Motor neuron (in vitro differentiated cells): ENCODE measurements at places on chromosomes 16 and 17. TPM values are rescaled to one million over a fixed set of nuclear protein-coding genes. Genes with fewer than 3 reads are reported as not detected.

The TMEM231 gene
- 9.8 and 12.0 TPM in 2 replicates for total RNA-seq

The OR4D1 gene
- 0.11 TPM in 1 of 2 replicates, not detected in the other for total RNA-seq

The TMC7 gene
- total RNA-seq = 1.4 and 1.5 TPM in 2 replicates

The DHODH gene
- total RNA-seq = 5.3 and 5.6 TPM in 2 replicates

The TBC1D3G gene
- not detected in 2 replicates for total RNA-seq

The CTRB1 gene
- total RNA-seq = 0.36 TPM in 1 of 2 replicates, not detected in the other

The MPV17L gene
- total RNA-seq = 1.9 and 3.6 TPM in 2 replicates

The CHST5 gene
- total RNA-seq = 0.90 and 1.5 TPM in 2 replicates

The SPATA22 gene
- total RNA-seq = 0.09 TPM in 1 of 2 replicates, not detected in the other
